T-helper 9 cell (primary cell): ENCODE measurements at places on chromosomes 3 and 15.

DNA sequence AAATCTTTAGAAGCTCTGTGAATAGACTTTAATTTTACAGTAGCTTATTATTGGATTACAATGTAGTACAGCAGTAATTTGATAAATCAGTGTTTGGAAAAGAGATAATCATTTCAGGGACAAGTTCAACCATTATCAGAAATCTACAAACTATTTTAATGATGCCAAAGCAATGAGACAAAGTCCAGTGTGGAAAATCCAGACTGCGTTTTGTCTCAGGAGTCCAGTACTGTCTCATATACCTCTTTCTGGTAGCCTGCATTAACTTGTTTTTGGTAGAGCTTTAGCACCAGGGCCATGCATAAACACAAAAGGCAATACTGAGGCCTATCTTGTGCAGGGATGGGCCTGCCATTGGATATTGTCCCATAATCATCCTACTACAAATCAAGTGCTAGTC is 19.7 kb downstream of the ACKR4 start:
- DNase-seq: no peak

- DNase-seq: no peak
Observed at GRCh38 chr3:156635034-156635433, 39.4 kb upstream of the TIPARP start.

DNA sequence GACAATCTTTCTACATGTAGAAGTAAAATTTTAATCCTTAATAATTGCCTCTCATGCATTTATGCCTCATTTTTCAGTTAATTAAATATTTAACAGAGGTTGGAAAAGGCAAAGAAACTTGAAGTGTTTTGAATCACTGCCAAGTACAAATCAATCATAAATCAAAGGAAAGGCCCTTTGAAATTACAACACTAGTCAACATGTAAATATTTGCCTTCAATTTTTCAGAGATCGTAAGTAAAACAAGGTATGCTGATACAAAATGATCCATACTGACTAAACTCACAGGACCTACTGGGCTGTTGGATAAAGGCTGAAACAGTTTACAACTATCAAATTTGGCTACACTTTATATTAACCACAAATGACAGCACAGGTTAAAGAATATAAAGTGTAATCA is 33.9 kb downstream of the ZBBX start:
- DNase-seq: no peak

GRCh38 chr3:194308601-194309449 is 42.3 kb downstream of the CPN2 start:
- DNase-seq: no peak

GRCh38 chr3:37670961-37671483 is 190.7 kb upstream of the CTDSPL start:
- DNase-seq: no peak

DNA sequence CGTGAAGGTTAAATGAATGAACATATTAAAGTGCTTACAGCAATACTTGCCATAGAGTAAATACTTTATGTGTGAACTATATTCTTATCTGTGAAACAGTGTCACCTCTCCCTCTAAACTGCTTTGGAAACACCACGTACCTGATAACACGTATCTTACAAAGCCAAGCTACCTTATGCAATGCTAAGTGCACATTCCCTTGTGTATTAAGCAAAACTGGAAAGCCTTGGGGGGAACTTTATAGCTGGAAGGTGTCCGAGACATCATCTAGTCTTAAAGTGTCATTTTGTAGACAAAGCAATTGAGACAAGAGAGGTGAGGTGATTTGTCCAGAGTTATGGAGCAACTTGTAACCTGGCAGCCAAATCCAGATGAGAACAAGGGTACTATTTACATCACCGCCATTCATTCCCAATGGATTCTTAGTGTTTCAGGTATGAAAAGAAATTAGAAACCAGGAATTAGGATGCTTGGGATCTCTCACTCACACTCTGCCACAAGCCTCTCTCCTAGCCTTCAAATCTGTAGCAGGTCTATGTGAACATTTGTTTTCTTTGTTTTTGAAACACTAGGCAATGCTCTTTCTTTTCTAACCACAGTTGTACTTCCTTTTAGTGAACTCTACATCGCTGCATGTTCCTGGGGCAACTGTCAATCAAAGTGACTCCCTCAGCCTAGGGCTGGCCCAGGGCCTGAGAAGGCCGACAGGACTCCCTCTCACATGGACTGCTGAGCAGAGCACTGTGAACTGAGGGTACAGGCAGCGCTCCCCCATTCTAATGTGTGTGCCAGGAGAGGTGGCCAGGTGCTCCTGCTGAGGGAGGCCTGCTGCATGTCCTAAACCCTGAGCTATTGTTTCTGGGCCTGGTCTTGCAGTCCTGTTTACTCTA is 13.9 kb upstream of the MGLL start:
- DNase-seq: no peak

DNA sequence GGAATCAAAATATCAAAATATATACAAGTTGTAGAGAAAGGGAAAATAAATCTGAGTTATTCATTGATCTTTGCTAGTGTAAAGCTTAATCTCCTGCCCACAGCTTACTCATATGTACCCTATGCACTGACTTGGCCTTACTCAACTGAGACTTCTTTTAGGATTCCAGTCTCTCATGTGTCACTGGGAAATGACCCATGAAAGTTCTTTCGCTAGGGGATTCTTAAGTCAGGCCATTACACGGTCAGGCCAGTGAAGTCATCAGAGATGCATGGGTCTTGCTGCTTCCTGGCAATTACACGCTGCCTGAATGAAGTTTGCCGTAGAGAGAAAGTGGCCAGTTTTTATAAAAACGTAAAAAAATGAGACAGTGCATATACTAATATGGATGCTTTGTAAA is 20.7 kb upstream of the LPP start:
- DNase-seq: no peak

DNA sequence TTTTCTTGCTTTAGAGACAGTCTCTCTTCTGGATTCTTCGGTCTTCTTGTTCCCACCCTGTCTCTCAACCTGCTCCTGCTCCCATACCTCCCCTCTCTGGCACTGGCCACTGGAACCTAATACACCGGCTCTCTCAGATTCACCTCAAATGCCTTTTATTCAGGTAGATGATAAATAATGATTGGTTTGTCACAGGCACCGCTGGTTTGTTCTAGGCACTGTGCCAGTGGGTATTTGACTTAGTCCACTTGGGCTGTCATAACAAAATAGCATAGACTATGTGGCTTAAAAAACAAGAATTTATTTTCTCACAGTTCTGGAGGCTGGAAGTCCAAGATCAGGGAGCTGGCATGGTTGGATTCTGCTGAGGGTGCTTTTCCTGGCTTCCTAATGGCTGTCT is 278.2 kb upstream of the STT3B start:
- no peak for DNase-seq

- DNase-seq: no peak
Observed at GRCh38 chr3:70905491-70905890, 593.1 kb upstream of the MDFIC2 start.

- no peak for DNase-seq
Observed at GRCh38 chr3:76673171-76673570, 366.7 kb upstream of the ROBO2 start.

- no peak for DNase-seq
Observed at GRCh38 chr15:75036212-75036616, 12.8 kb downstream of the PPCDC start.

DNA sequence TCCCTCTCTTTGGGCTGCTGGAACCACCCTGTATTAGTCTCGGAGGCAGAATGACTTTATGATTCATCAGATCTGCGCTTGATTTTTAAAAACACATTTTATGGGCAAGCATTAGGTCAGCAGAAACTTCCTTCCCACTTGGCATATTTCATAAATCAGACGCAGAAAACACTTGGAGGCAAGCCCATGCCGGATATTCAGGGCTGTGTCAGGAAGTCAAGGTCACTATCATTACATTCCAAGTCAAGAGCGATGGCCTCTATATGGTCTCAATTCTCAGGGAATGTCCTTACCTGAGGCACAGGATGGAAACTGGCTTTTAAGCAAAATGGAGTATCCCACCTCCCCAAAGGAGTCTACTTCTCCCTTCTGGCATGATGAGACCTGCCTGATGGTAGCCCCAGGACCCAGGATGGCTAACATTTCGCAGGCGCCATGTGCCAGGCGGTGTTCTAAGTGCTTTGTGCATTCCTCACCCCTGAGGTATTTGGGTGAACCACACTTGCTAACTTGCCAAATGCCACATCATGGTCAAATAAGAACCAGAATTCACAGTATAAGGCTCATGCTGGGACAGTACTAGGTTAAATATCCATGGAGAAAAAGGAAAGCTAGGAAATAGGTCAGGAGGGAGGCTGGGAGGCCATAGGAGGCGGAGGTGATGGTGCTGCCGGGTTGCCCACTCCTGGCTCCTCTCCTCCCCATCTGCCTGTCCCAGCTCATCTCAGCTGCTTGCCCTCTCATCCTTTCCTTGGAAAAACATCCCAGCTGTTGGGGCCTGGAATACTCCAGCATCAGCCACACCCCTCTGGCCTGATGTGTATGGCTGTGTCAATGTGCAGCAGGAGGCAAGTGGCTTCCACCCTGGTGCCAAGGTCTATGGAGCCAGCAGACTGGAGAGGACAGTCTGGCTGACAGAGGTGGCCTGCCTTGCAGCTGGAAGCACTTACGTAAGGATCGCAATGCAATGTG is 18.8 kb downstream of the BCL2L10 start:
- DNase-seq: no peak

- no peak for DNase-seq
Observed at GRCh38 chr3:9430733-9431132, 33.3 kb downstream of the SETD5 start.

- no peak for DNase-seq
Observed at GRCh38 chr3:14222457-14222856, 43.8 kb downstream of the LSM3 start.

GRCh38 chr3:37223141-37223558 is 48.8 kb upstream of the LRRFIP2 start:
- DNase-seq: no peak

DNA sequence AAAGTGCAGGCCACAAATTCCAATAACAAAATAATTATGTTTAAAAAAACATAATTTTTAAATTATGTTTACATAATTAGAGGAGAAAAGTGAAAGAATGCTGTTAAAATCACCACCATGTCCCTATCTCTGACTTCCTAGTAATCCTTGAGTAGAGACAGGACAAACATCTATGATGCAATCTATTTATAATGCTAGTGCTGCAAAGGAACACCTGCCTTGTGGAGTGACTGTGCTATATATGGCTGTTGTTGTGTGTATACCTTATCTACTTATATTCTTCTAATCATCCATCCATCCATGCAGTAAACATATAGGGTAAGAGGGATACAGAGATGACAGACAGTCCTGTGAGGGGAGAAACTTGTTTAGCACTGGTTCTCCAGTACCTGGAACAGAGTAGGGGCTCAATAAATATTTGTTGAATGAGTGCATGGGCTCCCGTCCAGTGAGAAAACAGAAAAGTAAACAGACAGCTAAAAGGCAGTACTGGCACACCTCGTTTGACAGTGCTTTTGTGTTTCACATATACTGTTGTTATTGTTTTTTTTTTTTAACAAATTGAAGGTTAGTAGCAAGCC is 229.3 kb upstream of the UBE2E1 start:
- DNase-seq: no peak

DNA sequence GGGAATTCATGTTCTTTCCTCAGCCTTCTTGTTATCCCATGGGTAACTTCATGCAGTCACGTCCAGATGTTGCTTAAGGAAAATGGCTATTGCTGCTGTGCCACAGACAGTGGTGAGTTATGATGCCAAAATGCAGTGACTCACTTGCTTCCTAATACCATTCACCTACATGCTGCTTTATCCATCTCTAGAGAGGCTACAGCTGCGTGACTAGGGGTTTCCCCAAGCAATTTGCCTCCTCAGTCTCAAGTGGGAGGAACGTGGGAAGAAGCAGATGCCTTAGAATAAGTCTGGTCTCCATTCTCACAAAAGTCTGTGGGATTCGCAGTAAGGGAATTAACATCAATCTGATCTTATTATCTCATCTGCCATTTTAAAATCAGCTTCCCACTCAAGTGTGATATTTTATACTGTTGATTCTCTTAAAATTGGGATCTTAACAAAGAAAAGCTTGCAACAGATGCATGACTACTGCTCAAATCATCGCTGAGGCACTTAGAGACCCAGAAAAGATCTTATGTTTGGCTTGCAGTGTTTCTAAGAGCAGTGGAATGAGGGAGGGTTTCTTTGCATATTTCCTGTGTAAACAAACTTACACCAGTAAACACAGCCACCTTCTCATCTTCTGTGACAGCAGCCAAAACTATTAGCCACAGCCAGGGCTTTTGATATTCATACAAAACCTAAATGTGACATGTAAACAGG is 62.0 kb upstream of the ACP3 start:
- DNase-seq: no peak

DNA sequence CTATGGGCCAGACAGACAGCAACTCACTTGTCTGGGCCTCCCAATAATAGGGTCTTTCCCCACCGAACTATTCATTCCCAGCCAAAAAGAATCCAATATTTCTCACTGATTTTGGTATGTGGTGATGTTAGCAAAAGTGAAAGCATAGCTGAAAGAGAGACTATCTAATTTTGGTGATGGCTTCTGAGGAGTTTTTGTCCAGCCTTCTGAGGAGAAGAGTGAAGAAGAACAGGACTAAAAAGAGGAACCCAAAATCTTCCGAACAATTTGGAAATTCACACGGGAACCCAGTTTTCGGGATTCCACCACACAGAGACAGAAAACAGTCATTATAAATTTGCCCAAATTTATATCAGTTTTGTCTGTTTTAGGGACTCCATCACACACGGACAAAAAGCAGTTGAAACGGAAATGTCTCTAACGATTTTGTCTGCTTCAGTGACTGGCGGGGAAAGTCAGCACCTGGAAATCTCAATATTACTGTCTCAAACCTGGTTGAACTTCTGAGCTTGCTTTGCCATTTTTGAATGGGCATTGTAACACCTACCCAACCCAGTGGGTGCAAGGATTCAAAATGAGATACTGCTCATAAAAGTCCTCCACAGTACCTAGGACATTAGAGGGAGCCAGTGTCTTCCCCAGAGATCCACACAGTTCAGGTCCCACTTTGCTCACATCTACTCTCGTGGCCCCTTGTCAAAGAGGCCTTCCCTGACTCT is 9.1 kb downstream of the CD80 start:
- DNase-seq: no peak

GRCh38 chr3:134237454-134238145 is 13.1 kb downstream of the RYK start:
- no peak for DNase-seq

GRCh38 chr3:191283400-191283799 is 45.8 kb upstream of the CCDC50 start:
- no peak for DNase-seq

GRCh38 chr15:42772144-42772543 is 35.2 kb upstream of the CDAN1 start:
- no peak for DNase-seq

DNA sequence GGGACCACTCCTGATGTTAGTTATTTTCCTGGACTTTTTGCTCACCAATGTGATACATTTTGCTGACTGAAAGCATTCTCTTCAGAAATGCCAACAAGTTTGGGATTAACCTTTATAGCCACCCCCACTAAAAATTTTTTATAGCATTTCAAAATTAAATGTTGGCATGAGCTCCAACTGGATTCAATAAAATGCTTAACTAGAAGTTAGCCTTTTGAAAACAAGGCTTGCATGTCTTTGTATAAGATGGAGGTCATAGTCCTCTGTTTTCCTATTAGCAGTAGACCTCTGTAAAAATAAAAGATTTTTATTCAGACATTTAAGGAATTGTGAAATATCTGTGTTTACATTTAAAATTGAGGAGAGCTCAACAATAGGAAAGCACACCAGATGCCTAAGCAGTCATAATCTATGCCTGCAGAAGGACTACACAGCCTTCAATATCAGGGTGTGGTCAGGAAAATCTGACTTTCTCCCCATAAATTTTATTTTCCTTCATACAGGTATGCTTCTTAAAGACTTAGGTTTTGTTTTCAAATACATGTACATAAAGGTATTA is 87.2 kb downstream of the DNAJC13 start:
- DNase-seq: no peak
